ENCODE measurements at places on chromosomes 3 and 15. TPM values are rescaled to one million over a fixed set of nuclear protein-coding genes. Genes with fewer than 3 reads are reported as not detected.
A peak's percentile ranks its signal among the peaks of the same experiment; 100 is the strongest.

DNA sequence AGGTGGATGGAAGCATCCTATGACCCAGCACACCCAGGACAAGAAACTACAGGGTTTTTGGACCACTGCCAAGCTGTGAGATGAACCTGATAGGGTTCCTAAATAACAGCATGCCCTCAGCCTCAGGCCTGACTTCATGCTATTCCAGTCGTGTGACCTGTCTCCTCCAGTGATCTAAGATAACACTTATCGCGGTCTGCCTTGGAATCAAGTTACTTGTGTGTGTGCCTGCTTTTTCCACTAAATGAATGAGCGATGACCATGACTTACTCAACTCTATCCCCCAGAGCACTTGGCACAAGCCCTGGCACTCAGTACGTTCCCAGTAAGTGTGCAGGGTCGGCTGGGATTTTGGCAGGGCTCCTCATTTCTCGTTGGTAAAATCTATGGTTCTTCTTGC, 172.7 kb upstream of the TP63 start:
- DNase-seq, result no peak

GRCh38 chr3:48405343-48405881, 24.5 kb downstream of the PLXNB1 start:
- DNase-seq, result no peak

DNA sequence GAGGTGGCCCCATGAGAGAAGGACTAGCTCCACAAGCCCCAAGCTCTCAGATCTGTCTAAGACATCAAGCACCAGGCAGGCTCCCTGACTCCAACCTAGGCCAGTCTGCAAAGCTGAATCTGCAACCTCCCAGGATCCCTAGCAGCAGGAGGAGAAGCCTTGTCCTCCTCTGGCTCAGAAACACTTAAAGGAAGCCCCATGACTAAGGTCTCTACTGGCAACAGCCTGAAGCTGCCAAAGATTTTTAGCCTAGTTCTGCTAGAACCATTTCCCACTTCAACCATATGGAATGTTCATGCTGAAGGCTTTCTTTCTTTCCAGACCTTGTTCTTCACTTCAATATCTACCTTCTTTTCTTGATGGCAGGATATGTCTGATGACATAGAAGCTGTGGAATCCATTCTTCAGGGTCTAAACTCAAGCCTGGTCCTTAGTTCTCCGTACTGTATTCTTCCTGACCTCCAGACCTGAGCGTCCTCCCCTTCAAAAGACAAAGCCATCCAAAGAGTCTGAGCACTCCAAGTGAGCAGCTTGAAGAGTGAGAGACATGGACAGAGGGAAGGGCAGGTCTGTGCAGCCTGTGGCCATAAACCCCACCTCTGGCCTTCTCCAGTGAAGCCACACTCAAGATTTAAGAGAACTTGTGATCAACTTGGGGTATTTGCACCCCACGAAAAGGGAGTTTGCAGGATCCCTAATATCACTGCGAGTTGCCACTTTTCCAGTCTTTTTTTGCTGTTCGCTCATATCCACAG, 23.1 kb downstream of the SST start:
- DNase-seq, result no peak

- no peak for DNase-seq
Measured at GRCh38 chr15:51203797-51204196, 109.1 kb upstream of the TNFAIP8L3 start.

DNA sequence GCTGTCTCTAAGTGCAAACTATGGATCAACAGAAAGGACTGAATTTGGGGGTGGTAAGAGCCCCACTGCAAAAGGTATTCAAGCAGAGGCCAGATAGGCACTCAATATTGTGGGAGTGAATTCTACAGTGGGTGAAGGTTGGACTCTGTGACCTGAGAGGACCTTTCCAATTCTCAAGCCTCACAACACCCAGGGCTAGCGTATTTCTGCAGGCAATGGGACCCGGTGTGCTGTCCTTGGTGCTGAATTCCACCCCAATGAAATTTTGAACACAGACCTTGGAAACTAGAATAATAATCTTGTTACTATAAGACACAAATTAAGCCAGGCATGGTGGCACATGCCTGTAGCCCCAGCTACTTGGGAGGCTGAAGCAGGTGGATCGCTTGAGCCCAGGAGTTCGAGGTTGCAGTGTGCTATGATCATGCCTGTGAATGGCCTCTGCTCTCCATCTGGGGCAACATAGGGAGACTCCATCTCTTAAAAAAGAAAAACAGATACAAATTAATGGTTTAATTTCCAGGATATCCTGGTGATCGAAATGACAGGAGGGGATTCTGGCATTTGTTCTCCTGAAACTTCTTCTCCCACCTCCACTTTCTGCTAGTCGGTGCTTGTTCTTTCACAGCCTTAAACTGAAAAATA, 135.4 kb downstream of the RAB11A start:
- DNase-seq, result peak; percentile 56

Gene NAA80
- 26.8 TPM for total RNA-seq

Gene CAMK2N2
- total RNA-seq, result not detected
